ENCODE measurements at places on chromosomes 11 and 22. TPM values are rescaled to one million over a fixed set of nuclear protein-coding genes. Genes with fewer than 3 reads are reported as not detected.

DNA sequence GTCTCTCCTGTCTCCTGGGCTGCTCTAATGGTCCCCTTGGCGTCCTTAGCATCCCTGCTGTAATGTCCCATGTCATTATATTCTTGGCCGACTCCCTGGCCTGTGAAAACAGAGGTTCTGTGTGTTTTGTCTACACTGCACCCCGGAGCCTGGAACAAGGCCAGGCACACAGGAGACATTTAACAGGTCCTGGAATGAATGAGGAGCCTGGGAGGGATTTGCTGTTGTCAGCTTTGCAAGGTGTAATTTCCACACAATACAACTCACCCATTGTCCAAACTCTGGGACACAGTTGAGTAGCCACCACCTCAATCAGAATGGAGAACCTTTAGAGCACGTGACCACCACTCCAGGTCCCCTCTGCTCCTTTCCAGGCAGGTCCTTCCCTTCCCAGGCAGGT lies 14.9 kb upstream of the PDGFB start:
- DNase-seq: no peak

GRCh38 chr11:44968510-44968909 lies 17.8 kb upstream of the TP53I11 start:
- DNase-seq: no peak

DNA sequence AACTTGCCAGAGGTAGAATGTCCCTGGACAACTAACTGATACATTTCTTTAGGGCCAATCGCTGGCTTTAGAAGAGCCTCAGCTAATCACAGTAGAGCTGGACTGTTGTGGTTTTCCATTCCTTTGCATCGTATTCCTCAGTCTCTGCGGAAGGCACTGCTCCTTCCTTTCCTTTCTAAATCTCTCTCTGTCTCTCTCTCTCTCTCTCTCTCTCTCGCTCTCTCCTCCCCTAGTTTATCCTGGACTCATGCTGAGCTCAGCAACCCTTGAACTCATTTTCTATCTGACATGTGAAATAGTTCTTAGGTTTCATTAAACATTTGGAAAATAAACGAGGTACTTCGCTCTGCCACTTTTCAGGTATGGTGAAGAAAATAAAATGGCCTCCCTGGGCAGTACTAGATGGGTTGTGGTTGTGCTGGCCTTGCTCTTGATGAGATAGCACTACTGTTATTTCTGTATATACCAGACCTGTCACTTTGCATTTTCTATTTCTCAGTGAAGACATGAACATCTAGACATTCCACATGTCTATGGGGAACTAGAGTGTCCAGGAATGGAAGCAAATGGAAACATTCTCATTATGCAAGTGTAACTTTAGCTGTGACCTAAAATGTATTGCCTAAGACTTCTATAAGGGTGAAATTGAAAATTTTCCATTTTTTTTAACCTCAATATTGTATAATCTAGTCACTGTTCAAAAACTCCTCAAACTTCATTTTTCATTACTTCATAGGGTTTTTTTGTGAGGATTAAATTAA lies 12.0 kb upstream of the SESN3 start:
- no peak for DNase-seq

The GPR83 gene
- polyA plus RNA-seq: 0.08 TPM

The MAP6 gene
- not detected for polyA plus RNA-seq

- no peak for DNase-seq
These were observed 906 bp downstream of the ARSA start for GRCh38 chr22:50626850-50627641.

The OR5P2 gene
- polyA plus RNA-seq: not detected

DNA sequence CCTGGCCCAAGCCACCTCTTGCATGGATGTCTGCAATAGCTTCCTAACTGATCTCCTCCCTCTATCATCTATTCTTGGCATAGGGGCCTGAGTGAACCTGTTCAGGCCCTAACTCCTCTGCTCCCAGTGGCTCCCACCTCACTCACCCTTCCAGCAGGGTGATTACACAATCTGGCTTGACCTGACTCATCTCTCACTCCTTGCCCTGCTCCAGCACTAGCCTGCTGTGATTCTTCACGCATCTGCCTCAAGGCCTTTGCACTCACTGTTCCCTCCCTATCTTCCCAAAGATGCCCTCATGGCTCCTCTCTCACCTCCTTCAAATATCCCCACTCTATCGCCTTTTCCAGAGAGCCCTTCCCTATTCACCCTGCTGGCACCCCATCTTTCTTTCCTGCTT lies 10.5 kb downstream of the SCN4B start:
- no peak for DNase-seq

The CATSPERZ gene
- polyA plus RNA-seq: 8.3 TPM

- DNase-seq: no peak
These were observed 17.0 kb upstream of the CDON start for GRCh38 chr11:126079621-126080124.

The TLCD5 gene
- 1.5 TPM for polyA plus RNA-seq

DNA sequence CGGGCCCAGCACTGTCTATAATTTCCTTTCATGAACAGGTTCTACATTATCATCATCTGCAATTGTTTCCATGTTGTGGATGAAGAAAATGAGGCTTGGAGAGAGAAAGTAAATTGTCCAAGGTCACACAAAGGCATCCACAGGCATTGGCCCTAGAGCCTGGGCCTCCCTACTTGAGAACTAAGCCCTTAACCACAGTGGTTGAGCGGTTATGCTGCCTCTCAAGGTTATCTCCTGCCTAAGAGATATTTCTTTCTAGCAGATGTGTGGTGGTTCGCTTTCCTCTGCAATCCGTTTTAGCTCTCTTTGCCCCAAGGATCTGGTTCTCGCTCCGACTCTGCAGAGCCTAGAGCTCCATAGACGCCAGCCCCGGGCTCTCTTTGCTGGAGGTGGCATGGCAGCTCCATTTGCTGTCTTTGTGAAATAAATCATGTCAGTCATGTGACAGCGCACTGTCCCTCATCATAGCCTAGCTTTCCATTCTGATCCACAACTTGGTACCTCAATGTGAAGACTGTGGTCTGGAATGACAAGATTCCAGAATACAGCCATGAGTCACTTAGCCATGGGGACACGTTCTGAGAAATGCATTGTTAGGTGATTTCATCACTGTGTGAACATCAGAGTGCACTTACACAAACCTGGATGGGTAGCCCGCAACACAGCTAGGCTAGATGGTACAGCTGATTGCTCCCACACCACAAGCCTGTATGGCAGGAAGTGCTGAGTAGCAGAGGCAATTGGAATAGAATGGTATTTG lies 27.2 kb downstream of the RPS6KA4 start:
- DNase-seq: no peak

GRCh38 chr11:93515441-93516025 lies 27.7 kb downstream of the SMCO4 start:
- DNase-seq: no peak

The CHRM1 gene
- not detected for polyA plus RNA-seq

DNA sequence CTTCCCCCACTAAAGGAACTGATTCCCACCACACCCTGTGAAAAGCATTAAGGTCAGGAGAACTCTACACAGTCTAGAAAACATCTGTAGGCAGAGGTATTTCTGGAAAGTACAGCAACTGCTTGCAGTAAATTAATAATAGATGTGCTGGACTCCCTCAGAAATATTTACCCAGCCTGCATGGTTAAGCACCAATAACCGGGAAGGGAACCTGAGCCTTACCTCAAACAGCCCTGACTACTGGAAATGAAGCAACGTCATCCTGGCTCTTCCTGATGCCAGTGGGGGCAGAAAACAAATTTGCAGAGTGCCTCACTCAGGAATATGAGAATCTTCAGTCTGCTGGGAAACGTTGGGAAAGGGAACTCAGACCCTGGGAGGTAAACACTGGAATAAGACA lies 318.1 kb downstream of the TENM4 start:
- DNase-seq: no peak

The CNTN5 gene
- not detected for polyA plus RNA-seq

DNA sequence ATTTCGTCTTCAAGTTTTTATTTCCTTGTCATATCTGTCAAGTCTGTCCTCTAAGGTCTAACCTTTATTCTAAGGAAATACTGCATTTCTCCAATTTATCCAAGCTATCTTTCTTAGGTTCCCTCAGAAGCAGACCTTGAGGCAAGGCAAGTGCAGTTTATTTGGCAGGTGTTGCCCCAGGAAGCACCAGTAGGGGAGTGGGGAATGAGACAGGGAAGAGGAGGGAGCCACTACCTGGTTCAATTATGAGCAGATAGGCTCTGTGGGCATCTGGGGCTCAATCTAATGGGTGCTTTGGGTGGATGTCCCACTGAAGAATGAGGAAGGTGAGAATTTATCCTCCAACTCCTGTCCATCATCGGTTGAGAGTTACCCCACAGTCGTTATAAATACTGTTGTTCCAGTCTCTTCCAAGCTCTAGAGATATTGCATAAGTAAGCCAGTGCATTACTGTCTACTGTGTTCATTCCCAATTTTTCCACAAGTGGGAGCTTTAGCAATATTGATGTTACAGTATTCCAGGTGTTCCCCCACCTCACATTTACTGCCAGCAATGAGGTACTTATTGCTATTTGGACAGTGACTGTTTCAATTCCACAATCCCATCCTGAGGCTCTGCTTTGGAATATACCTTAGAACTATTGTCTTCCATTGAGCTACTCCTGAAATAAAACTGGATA lies 154.9 kb upstream of the CEP126 start:
- no peak for DNase-seq

- DNase-seq: no peak
These were observed 3.6 kb downstream of the MLC1 start for GRCh38 chr22:50081426-50082196.

DNA sequence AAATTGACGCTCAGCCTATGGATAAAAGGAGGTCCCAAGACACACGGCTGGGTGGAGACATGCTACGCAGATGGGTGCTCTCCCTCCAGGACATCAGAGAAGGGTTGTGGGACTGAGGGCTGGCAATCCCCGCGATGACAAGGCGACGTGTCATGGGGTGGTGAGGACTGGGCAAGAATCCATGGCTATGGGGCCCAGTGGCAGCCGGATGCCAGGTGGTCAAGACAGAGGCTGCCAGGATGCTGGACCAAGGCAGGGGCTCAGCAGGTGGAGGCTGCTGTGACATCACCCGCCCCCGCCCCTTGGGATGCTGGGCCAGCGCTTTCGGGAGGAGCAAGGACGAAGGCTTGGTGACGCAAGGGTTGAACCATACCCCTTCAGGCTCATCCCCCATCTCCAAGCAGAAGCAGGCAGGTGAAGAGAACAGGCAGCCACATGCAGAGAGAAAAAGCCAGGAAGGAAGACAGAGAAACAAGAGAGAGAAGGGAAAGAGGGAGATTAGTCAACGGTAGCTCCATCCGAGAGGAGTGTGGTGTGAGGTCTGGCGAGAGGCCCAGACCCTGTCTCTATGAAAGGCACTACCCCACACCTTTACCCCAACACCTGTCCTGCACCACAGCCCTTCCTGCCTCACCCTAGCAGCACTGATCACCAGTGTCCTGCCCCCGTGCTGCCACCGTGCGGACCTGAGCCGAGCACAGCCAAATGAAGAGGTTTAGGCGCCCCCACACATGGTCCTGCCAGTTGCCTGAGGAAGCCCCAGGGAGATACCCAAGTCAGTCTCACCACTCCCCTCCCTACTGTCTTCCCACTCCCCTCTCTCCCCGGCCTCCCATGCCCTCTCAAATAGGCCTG lies 24.1 kb upstream of the RASL10A start:
- no peak for DNase-seq

The RTN4R gene
- polyA plus RNA-seq: 1.2 TPM

The PKNOX2 gene
- polyA plus RNA-seq: not detected

GRCh38 chr11:47510209-47510608 lies 42.7 kb downstream of the CELF1 start:
- no peak for DNase-seq

The HOATZ gene
- not detected for polyA plus RNA-seq

The OR8D1 gene
- polyA plus RNA-seq: not detected

The SLC37A2 gene
- polyA plus RNA-seq: 1.0 TPM

DNA sequence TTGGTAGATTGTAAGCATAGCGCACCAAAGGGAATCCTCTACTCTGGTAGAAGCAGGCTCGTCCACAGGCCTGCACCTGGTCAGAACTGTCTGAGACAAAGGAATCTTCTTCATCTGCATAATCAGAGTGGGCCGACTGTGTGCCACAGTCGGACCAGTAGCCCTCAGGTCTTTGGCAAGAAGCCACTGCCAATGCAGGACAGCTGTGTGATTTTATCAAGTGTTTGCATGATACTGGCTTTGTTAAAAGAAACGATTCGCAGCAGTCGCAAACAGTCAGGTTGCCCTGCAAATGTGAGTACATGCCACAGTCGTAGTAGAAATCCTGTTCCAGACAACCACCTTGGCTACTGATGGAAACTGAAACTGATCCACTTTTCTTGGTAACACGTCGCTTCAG lies 4.9 kb upstream of the CCDC34 start:
- DNase-seq: no peak

The RIMBP3C gene
- not detected for polyA plus RNA-seq

GRCh38 chr22:20646906-20647305 lies 127.0 kb upstream of the SERPIND1 start:
- DNase-seq: no peak

Measured in K562 (cell line).